Fibroblast of lung (primary cell): ENCODE measurements at places on chromosomes 7 and 10. TPM values are rescaled to one million over a fixed set of nuclear protein-coding genes. Genes with fewer than 3 reads are reported as not detected.

- DNase-seq, result no peak
- no peak overlapping the region for H3K4me3 ChIP-seq
Measured at GRCh38 chr7:4102231-4102841, 579.8 kb upstream of the FOXK1 start.

- H3K4me1 ChIP-seq, result peaks cover 14% of the 10 kb centered on the region
- DNase-seq, result peak; percentile 61
- no peaks in the 10 kb centered on the region for H3K27me3 ChIP-seq
- H3K36me3 ChIP-seq, result no peaks in the 10 kb centered on the region
Measured at GRCh38 chr10:102449321-102450123, 1.8 kb downstream of the C10orf95 start.

The FAM131B gene
- total RNA-seq, result 3.8 and 4.4 TPM in 2 replicates

GRCh38 chr10:55233090-55233489 lies 432.1 kb upstream of the PCDH15 start:
- H3K27me3 ChIP-seq, result no peaks in the 10 kb centered on the region
- H3K4me1 ChIP-seq, result no peaks in the 10 kb centered on the region
- no peak overlapping the region for H3K27ac ChIP-seq

GRCh38 chr10:70567603-70568002 lies 34.9 kb downstream of the PRF1 start:
- DNase-seq, result no peak
- no peaks in the 10 kb centered on the region for H3K36me3 ChIP-seq
- H3K27ac ChIP-seq, result no peak overlapping the region
- H3K4me1 ChIP-seq, result no peaks in the 10 kb centered on the region

- H3K27me3 ChIP-seq, result peaks cover 2% of the 10 kb centered on the region
- H3K4me3 ChIP-seq, result no peak overlapping the region
- H3K36me3 ChIP-seq, result no peaks in the 10 kb centered on the region
- H3K27ac ChIP-seq, result no peak overlapping the region
- no peak for DNase-seq
- peaks cover 11% of the 10 kb centered on the region for H3K4me1 ChIP-seq
Measured at GRCh38 chr10:28987555-28988320, 301.1 kb upstream of the LYZL1 start.

The ADAMTS14 gene
- total RNA-seq, result 1.8 and 4.1 TPM in 2 replicates
